ENCODE measurements at places on chromosomes 7 and 10. TPM values are rescaled to one million over a fixed set of nuclear protein-coding genes. Genes with fewer than 3 reads are reported as not detected.

LRRC17 gene
- not detected for total RNA-seq

FANK1 gene
- 1.4 TPM for total RNA-seq

ITPRID1 gene
- total RNA-seq = not detected

VPS37D gene
- 3.4 TPM for total RNA-seq

CCDC71L gene
- 35.8 TPM for total RNA-seq

AOAH gene
- total RNA-seq = not detected

AGBL3 gene
- total RNA-seq = 0.34 TPM

HMX3 gene
- total RNA-seq = not detected

C10orf90 gene
- 83.6 TPM for total RNA-seq

CYP2W1 gene
- not detected for total RNA-seq

TMEM168 gene
- 15.7 TPM for total RNA-seq
